Spinal cord (tissue), 10 donors: ENCODE measurements at places on chromosomes 7 and 10. TPM values are rescaled to one million over a fixed set of nuclear protein-coding genes. Genes with fewer than 3 reads are reported as not detected.
A peak's percentile ranks its signal among the peaks of the same experiment; 100 is the strongest.

DNA sequence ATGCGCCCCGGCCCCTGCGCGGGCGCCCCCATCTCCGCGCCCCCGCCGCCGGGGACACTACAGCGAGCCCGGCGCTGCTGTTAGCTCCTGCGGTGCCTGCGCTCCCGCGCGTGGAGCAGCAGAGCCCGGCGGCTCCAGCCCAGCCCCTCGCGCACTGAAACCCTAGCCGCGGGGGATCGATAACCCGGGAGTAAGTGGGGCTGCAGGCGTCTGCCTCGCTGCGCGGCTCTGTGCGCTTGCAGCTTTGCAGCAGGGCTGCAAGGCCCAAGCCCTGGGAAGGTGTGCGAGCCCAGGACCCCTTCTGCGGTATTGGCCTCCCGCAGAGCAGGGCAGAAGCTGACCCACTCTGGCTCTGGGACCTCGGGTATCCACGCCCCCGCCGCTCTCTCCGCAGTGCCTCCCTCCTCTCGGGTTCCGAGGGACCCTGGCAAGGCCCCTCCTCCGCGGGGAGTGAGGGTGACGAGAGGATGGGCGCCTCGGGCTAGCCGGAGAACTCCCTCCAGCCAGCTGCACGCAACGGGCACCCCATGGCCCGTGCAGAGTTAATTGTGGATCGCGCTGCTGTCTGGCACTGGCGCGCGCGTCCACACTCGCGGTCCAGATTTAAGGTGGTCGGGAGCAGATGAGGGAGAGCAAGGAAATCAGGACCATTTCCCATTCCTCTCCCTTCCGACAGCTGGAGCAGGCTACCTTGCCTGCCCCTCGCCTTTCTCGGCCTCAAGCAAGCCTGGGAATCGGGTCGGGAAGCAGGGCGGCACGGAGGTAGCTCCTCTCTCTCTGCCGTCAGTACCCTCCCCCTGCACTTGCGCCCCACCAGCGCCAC is 2.1 kb downstream of the SHH start:
- peaks cover 3% of the 10 kb centered on the region for H3K36me3 ChIP-seq
- H3K27ac ChIP-seq: no peak overlapping the region
- H3K4me3 ChIP-seq: peak overlapping the region; percentile 19
- peaks cover 93% of the 10 kb centered on the region for H3K27me3 ChIP-seq

DNA sequence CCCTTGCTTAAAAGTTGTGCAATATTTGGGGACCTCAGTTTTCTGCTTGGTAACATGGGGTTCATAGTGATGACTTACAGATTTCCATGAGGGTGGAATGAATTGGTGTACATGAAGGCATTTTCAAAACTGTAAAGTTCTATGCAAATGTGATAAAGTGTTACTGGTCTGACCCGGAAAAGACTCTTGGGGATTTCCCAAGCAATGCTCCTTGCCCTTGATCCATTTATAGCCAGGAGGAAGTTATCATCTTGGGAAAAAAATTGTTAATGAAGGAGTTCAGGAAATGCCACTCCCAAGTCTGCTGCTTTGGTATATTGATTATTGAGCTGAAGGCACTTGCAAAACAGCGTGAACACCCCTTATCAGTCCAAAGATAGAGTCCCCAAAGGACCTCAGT is 96.3 kb upstream of the ZPBP start:
- no peak overlapping the region for H3K27ac ChIP-seq
- no peaks in the 10 kb centered on the region for H3K36me3 ChIP-seq
- no peak overlapping the region for H3K4me3 ChIP-seq
- peaks cover 2% of the 10 kb centered on the region for H3K27me3 ChIP-seq

WEE2 gene
- 0.30 TPM for total RNA-seq

- no peaks in the 10 kb centered on the region for H3K36me3 ChIP-seq
- no peaks in the 10 kb centered on the region for H3K27me3 ChIP-seq
- H3K27ac ChIP-seq: no peak overlapping the region
- no peaks in the 10 kb centered on the region for H3K4me1 ChIP-seq
- no peak for DNase-seq
- H3K4me3 ChIP-seq: no peak overlapping the region
These were observed 72.8 kb downstream of the ST8SIA6 start for GRCh38 chr10:17381502-17382142.

DNA sequence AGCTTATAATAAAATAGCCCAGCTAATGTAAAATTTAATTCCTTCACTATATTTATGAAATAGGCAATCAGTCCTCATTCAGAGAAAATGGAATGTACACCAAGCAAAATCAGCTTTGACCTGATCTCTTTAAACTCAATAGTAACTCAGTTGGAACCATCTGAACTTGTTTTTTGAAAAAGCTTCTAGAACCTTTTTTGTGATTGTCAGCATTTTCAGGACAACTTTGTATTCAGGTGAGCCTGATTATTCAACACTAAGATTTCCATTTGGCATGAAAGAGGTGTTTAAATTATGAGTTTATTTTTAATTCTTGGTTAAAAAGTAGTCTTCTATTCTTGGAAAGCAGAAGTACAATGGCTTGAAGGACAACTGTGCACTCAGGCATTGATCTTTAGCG is 89.5 kb downstream of the FRMD4A start:
- no peaks in the 10 kb centered on the region for H3K27me3 ChIP-seq
- peaks cover 2% of the 10 kb centered on the region for H3K4me1 ChIP-seq
- H3K27ac ChIP-seq: no peak overlapping the region
- DNase-seq: no peak
- H3K36me3 ChIP-seq: no peaks in the 10 kb centered on the region

DNA sequence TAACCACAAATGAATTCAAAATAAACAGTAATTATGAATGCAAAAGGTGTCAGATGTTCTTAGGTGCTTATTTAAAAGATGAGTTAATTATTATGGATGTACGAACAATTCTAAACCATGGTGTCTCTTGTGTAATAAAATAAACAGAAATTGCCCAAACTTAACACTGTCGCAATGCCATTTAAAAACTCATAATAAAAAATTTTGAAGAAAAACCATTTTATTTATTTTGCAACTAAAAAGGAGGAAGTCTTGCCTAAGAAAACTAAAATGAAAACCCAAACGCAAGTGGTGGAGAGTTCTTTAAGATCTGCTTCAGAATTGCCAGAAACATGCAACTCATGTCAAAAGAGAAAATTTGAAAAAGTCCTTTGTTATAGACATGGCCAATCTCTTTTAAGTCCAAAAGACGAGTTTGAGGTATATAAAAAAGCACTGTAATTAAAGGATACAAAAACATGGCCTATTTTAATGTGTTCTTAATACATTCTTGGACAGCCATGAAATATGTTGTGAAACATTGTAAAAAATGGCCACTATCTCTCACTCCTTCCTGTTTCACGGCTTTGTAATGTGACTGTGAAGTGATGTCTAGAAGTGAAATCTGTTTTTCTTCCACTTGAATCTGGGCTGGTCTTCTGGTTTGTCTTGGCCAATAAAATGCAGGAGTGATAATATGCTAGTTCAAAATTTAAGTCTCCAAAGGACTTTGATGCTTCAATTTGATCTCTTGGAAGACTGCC is 322.9 kb downstream of the PRPF18 start:
- no peak for DNase-seq
- H3K4me1 ChIP-seq: peaks cover 3% of the 10 kb centered on the region
- H3K4me3 ChIP-seq: no peak overlapping the region
- no peak overlapping the region for H3K27ac ChIP-seq
- H3K36me3 ChIP-seq: no peaks in the 10 kb centered on the region

ELMO1 gene
- total RNA-seq: 87.1 TPM

GRCh38 chr7:129373651-129374428 is 60.4 kb upstream of the STRIP2 start:
- H3K4me3 ChIP-seq: no peak overlapping the region
- H3K27me3 ChIP-seq: no peaks in the 10 kb centered on the region
- no peak for DNase-seq
- peaks cover 4% of the 10 kb centered on the region for H3K4me1 ChIP-seq

DNA sequence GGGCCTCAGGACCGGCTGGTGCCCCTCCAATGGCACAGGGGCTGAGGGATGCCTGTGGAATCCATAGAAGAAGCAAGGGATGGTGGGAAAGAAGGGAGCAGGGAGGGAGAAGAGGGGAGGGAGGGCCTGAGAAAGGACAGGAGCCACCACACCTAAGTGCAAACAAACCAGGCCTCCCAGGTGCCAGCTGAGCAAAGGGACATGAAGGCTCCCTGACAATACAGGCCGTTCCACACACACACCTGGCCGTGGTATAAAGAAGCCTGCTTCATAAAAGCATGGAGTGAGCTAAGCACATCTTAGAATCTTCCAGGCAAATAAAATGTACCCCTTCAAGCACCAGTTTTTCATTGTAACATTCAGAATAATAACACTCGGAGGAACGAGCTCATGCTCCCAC is 54.0 kb downstream of the OAT start:
- DNase-seq: no peak
- H3K27me3 ChIP-seq: no peaks in the 10 kb centered on the region
- H3K4me1 ChIP-seq: peaks cover 14% of the 10 kb centered on the region

DNA sequence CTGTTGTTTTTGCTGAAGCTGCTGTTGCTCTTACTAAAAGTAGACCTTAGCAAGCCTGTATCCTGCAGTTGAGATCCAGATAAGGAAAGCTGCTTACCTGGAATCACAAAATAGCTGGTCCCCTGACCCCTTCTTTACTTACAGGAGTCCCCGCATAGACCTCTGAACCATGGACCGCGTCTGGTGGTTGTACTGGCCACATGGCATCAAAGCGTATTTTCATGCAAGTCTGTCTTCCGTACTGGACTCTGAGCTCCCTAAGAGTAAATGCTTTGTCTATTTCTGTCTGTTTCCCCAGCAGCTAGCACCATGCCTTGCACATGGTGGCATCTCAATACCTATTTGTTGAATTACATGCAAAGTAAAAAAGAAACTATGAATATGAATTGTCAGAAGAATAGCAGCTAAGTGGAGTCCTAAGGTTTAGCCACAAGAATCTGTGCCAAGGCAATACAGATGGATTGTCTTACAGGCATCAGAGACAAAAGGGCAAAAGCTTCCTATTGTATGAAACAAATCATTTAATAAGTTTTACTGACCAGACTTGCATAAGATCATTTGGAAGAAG is 159.2 kb downstream of the PAXIP1 start:
- H3K4me3 ChIP-seq: no peak overlapping the region
- H3K4me1 ChIP-seq: peaks cover 15% of the 10 kb centered on the region
- H3K27ac ChIP-seq: no peak overlapping the region
- no peaks in the 10 kb centered on the region for H3K36me3 ChIP-seq
